ENCODE measurements at places on chromosomes 7 and 10.

DNA sequence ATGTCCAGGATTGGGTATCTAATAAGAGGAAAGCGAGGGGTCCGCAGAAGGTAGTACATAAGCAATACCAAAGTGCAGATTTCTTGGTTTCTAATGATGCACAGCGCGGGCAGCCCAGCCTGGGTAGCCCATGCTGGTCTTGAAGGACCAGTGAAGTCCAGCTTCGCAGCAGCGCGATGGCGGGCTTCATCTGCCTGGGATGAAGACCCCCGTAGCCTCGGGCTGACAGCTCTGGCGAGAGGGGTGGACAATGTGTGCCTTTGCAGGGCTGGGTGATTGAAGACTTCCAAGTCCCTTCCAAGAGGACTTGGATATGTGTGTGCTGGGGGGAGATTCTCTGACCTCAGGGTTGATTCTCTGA, 2.2 kb downstream of the SORCS3 start:
- DNase-seq = no peak

DNA sequence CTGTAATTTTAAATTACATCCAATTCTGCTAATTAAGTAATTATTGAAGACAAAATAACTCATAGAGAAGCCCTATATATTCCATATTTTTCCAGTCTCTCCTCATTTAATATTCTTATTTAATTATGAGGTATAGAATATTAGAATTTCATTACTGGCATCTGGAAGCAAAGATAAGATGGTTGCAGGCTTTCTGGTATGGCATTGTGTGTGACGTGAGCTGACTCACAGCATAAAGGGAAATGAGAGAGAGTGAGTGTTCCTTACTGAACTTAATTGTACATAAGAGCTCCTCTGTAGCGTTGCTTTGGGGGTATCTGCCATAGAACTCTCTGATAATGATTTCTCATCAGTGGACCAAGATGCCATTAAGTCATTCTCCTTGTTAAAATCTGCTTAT, 127.4 kb upstream of the TEX47 start:
- no peak for DNase-seq

DNA sequence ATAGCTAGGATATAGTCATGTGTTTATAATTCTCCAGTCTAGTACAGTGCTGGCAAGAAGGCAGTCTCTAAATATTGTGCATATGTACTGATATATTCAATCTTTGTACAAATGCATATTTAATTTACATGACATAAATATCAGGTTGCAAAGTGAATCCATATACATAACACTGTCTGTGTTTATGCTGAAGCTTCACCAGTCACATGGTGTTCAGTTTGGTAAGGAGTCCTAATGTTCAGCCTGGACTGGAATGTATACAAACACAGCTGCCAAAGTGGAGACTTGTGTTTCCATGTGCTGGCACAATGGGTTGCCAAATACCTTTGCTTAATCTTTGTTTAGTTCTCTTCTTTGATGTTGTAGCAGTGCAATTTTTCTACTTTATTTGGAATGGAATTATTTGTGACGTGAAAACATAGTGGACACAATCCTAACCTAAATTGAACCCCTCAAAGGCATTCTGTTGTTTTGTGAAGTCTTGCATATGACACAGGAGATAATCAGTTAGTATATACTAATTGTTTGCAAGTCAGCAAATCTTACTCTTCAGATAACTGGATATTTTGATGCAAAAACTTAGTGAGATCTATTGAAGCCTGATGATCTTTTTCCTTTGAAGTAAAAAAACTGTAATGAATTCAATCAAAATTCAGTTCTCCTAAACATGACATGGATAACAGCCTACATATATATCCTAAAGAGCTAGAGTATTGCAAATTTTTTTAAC, 17.3 kb upstream of the ARL4A start:
- DNase-seq = no peak

- DNase-seq = peak; percentile 94
Observed at GRCh38 chr10:101939008-101939648, 95.5 kb upstream of the KCNIP2 start.

GRCh38 chr10:79390551-79391229, 43.4 kb downstream of the PPIF start:
- DNase-seq = no peak

GRCh38 chr10:356452-356851, 221.2 kb downstream of the ZMYND11 start:
- DNase-seq = no peak

- DNase-seq = no peak
Observed at GRCh38 chr7:33300131-33300530, 170.8 kb downstream of the BBS9 start.

GRCh38 chr7:92840316-92840715, 3.9 kb upstream of the CDK6 start:
- no peak for DNase-seq

DNA sequence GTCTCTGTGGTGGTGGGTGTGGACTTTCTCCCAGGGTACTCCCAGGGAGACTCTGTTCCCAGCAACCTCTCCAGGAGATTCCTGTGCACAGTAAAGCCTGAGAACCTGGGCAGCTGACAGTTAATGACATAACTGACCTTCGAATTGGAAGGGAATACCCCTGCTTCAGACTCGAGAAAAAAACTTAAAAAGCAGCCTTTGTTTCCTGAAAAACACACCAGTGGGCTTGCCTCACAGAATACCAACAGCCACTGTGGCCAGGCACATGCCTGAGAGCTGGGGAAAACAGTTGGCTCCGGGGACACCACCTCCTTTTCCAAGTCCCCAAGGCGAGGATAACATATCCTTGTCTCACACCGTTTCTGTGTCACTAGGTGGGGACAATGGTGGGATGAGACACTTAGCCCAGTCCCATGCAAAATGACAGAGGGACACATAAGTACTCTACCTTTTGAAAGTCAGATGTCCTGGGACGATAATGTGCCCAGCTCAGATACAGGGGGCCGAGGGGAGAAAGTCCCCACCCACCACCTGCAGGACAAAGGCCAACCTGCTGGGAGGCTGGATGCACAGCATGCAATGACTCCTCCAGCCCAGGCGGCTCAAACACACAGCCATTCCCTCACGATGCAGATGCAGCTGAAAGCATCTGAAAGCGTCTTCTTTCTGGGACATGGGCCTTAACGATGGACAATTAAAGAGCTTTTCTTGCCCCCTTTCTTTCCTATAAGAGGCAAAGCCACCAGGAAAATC, 65.6 kb downstream of the HIPK2 start:
- no peak for DNase-seq

DNA sequence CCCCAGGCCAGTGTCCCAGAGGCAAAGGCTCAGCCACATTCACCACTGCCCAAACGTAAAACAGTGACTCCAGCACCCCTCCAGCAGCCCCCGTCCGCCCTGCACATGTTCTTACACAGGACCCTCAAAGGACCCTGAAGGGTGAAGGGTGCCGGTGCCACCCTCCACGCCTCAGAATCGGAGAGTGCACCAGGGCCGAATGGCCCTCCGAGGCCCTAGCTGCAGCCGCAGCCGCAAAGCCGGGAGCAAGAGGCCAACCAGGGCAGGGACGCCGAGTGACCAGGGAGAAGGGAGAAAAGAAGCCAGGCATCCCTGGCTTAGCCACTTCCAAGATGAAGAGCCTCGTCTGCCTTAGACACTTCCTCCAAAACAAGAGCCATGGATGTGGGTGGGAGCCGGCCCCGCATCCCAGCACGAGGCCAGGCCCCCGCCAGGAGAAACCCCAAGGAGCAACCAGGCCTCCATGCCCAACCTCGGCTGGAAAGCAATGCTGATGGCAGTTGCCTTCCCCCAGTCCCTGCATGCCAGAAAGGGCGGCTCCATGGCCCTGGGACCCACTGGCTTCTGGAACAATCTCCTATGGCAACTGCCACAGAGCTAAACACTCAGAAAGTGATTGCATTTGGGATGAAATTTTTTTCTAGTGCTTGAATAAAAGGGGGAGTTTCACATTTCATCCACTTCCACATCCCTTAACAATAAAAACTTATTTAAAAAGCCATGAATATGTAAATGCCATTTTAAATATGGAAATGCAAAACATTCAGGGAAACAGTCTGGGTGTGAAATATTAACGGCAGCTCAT, 92.3 kb downstream of the MAD1L1 start:
- no peak for DNase-seq

GRCh38 chr7:91880413-91881241, at the start of gene MTERF1:
TSS of gene MTERF1 (minus strand) at chr7:91880702. CDS start at chr7:91880083, 619 bp downstream.
- DNase-seq = peak; percentile 92

DNA sequence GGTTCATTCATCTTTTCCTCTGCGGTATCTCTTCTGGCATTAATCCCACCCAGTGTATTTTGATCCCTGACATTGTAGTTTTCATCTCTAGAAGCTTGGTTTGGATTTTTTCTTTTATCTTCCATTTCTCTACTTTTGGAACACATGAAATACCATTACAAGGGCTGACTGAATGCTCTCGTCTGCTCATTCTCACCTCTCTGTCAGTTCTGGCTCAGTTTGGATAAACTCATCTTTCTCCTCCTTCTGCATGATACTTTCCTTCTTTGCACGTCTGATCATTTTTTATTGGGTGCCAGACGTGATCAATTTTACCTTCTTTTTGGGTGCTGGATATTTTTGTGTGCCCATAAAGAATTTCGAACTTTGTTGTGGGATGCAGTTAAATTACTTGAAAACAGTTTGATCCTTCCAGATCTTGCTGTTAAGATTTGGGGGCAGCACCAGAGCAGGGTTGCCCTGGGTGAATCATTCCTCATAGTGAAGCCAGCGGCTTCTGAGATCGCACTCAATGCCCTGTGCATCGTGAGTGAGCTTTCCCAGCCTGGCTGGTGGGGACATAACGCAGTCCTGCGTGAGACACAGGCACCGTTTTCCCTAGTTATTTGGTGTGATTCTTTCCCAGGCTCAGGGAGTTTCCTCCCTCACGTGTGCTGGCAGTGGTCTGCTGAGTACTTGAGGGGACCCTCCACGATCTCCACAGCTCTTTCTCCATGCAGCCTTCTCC, 53.8 kb downstream of the LHPP start:
- no peak for DNase-seq

GRCh38 chr7:70700941-70701425, 431.0 kb upstream of the GALNT17 start:
- DNase-seq = no peak

DNA sequence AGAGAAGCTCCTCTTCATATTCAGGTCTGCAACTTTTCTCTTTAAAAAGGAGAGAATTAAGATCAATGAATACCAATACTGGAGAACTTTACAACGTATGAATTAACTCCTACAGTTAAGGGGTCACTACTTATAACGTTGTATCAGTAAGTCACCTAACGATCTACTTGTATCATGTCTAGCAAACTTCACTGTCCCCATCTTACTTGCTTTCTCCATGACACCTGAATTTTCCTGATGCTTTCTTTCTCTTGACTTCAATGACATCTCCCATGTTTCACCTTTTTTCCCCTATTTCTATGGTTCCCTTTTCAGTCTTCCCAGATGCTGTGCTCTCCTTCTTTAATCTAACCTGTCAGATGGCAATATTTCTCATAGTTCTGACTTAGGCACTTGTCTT, 19.6 kb downstream of the NAMPT start:
- DNase-seq = no peak

DNA sequence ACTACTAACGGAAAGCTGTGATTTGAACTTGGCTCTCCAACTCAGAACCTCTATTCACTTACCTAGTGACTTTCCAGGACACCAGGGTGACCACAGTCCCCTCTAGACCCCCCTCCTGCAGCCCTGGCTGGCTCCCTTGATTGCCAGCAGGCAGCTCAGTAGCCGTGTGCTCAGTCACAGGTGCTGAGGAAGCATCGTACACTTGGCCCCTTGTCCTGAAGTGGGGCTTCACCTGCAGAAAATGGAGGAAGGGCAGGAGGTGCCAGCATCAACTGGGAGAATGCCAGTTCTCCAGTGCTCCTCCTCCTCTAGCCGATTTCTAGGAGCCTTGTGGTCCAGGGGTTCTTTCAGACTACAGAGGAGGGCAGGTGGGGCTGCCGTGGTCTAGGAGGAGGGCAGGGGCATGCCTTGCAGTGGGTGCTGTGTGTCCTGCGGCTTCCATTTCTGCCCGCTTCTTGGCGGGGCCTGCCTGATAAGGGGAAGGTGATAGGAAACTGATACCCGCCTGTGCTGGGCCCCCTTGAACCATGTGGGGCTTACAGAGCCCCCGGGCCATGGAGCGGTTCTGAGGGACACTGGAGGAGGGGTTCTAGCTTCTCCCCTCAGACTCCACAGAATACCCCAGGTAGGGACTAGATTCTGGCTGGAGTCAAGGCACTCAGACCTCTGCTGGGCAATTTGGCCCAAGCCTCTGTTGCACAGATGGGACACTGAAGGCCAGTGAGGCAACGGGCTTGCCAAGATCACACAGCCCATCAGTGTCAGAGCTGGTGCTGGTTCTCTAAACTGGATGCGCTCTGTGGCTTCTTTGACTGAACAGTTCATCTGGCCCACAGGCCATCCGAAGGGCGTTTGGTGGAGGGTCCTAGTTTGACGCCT, 14.0 kb downstream of the FAM241B start:
- no peak for DNase-seq

DNA sequence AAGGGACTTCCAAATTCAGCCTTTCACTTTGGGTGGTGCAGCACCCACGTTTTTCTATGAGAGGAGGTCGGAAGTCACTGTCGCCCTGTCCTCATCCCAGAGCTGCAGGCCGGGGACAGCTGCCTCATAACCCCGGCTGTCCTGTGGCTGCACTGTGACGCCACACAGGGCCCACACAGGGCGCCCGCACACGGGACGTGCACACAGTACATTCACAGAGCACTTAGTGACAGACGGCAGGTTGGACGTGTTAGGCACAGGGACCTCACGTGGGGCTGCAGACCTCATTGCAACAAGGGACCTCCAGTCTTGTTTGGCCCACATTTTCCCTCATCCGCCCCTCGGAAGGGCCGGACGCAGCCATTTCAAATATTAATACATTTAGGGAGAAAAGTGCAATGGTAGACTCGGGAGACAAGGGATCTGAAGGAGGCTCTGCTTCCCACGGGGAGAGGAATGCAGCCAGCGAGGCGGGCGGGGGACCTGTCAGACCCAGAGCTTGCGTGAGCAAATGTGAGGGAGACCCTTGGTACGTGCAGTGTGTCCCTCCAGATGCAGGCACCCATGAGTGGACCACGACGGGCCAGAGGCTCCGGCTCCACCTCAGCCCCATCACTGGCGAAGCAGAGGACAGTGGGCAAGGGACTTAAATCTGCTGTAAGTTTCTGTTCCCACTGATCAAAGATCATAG, 86.7 kb downstream of the VOPP1 start:
- no peak for DNase-seq

DNA sequence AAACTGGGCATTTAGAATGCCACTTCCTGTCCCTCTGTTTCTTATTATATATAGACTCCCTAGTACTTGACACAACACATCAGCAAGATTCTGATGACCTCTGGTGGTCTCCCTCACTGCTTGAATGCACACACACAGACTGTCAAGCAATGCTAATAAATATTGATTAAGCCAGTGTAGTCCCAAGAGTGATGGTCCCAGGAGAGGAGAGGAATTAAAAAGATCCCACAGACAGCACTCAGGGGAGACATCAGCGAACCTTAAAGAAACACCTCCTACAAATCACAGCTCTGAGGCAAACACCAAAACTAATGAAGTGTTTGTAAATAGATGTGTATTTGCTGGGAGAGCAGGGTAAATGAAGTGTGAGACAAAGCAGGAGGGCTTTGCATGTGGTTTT, 1291.2 kb downstream of the XPNPEP1 start:
- no peak for DNase-seq

GRCh38 chr10:114095559-114096337, 52.1 kb downstream of the ADRB1 start:
- no peak for DNase-seq

GRCh38 chr10:28788252-28788651, 110.9 kb downstream of the BAMBI start:
- DNase-seq = no peak

GRCh38 chr7:84176716-84177115, 17.9 kb downstream of the SEMA3A start:
- DNase-seq = no peak

Measured in fibroblast of skin of back (primary cell).